ENCODE measurements at places on chromosomes 1 and 21. TPM values are rescaled to one million over a fixed set of nuclear protein-coding genes. Genes with fewer than 3 reads are reported as not detected.

DNA sequence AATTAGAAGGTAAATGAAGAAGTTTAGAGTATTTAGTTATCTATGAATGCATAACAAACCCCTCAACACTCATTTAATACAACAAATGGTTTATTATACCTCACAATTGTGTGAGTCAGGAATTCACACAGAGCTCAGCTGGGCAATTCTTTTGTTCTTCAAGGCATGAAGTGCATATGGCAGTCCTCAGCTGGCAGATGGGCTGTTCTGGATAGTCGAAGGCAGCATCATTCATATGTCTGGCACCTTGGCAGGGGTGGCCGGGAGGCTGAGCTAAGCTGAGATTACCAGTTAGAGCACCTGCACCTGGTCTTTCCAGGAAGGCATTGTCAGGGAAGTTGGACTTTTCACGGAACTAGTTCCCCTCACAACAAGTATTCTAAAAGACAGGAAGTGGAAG is 286.2 kb upstream of the DUSP10 start:
- no peak for DNase-seq

GRCh38 chr1:114234408-114235124 is 80.9 kb upstream of the SYT6 start:
- DNase-seq = peak; percentile 56

- peak; percentile 24 for DNase-seq
Observed at GRCh38 chr1:232519186-232519585, 110.7 kb downstream of the SIPA1L2 start.

DNA sequence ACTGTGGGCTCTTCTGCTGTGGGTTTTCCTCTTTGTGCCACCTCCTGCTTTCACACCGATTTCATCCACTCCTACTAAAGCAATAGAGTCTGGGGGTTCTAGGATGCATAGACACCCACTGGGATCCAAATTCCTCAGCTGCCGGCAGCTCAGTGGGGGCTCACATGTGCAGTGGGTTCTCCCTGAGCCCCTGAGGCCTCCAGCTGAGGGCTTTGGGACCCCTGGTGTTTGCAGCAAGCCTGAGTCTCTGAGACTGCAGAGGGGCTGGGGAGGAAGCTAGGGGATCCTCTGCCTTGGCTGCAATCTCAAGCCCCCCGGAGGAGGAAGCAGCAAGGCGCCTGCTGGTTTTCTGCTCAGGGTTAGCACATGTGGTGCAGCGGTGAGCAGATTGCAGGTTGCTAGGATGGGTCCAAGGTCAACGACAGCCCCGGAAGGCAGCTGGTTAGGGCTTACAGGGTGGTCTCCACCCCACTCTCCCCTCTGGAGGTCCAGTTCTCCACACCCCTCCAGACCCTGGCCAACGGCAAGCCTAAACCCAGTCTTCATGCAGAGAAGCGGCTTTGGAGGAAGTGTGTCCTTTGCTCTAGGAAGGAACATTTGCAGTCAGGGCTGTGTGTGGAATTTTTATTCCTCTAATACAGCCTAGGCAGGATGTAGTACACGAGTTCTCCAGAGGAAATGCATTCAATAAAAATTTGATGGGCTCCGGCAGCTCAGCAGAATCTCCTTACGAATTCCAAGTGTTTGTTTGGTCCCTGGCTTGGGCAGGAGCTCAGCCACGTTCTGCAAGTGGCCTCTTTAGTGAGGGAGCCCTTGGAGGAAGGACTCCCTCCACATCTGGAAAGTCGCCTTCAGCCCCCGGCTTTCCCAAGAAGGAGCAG is 269.1 kb upstream of the VAMP3 start:
- DNase-seq = peak; percentile 74

- DNase-seq = peak; percentile 72
Observed at GRCh38 chr1:31663622-31664452, 19.2 kb upstream of the PEF1 start.

GRCh38 chr1:33719326-33719725 is 144.6 kb upstream of the HMGB4 start:
- no peak for DNase-seq

GRCh38 chr21:29174607-29175013 is 44.2 kb downstream of the MAP3K7CL start:
- DNase-seq = peak; percentile 41

- peak; percentile 71 for DNase-seq
Observed at GRCh38 chr1:153352523-153352922, 3.9 kb upstream of the PGLYRP4 start.

DNA sequence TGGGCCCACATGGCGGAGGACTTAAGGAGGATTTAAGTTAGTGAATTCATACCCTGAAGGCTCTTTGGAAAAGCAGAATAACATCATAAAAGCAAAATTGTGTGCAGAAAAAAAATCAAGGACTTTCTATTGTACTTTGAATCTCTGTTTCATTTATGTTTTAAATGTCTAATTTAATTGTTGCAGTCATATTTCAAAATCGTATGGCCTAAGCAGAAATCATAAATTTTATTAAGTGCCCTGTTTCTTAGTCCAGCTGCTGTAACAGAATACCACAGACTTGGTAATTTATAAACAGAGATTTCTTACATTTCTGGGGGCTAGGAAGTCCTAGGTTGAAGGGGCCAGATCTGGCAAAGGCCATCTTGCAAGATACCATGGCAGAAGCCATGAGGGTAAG is 555.6 kb downstream of the LTN1 start:
- DNase-seq = no peak

DNA sequence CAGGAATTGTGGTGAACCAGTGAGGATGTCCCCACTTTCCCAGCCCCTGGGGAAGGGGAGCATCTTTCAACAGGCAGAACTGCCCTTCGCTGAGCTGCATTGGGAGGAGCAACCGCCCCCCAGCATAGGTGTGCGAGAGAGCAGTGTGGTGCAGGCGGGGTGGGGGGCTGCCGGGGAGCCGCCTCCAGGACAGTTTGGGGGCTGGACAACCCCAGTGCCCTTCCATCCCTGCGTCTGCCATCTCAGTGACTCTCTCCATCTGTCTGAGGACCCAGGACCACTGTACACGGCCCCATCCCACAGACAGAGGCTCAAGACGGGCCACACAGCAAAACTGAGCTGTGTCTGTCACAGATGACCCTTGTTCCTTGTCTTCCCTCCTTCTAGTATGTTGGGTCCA is 14.2 kb downstream of the PODN start:
- no peak for DNase-seq

GRCh38 chr1:214476229-214476985 is 75.0 kb downstream of the PTPN14 start:
- DNase-seq = no peak

GRCh38 chr1:151596166-151596953 is 15.5 kb upstream of the SNX27 start:
- no peak for DNase-seq

DNA sequence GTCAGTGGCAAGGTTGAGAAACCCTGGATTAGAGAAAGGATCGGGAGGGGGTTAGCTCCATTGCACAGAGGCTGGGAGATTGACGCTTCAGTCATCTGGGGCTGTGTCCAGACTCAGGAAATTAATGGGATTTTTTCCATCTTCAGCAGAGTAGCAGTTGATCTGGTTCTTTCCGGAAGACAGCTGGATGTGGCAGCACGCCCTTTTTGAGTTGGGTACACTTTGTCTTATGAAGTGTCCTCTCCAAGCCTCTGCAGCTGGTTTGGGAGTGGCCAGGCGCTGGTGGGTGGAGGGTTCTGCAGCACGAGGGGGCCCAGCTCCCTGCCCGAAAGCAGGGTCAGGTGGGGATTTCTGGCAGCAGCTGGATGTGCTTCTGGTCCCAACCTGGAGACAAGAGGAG is 95.1 kb downstream of the TAS1R2 start:
- peak; percentile 88 for DNase-seq

- peak; percentile 18 for DNase-seq
Observed at GRCh38 chr1:81071072-81071858, 729.5 kb upstream of the ADGRL2 start.

GRCh38 chr1:203797948-203798655 is 2.7 kb downstream of the ZBED6 start:
- peak; percentile 53 for DNase-seq

- no peak for DNase-seq
Observed at GRCh38 chr1:224082146-224082545, 31.8 kb upstream of the FBXO28 start.

GRCh38 chr1:222889440-222889839 is 74.6 kb downstream of the DISP1 start:
- DNase-seq = no peak

- no peak for DNase-seq
Observed at GRCh38 chr1:11026052-11026451, 13.6 kb downstream of the TARDBP start.

GRCh38 chr21:33734291-33734690 is 92.0 kb downstream of the ITSN1 start:
- no peak for DNase-seq

The TPTE gene
- not detected for polyA plus RNA-seq

The C1orf167 gene
- polyA plus RNA-seq = 3.1 TPM

The FBXO2 gene
- polyA plus RNA-seq = 0.09 TPM

The KHDRBS1 gene
- polyA plus RNA-seq = 153 TPM

The MTARC1 gene
- 5.9 TPM for polyA plus RNA-seq

The CITED4 gene
- polyA plus RNA-seq = 0.95 TPM

The IRF6 gene
- polyA plus RNA-seq = 1.1 TPM

The OPTC gene
- polyA plus RNA-seq = not detected

Data from muscle of leg (tissue), 16 donors.